Peyer's patch (tissue), 4 donors: ENCODE measurements at places on chromosomes 6 and 20. TPM values are rescaled to one million over a fixed set of nuclear protein-coding genes. Genes with fewer than 3 reads are reported as not detected.

Gene AK9
- 8.1 TPM for total RNA-seq

Gene POPDC3
- not detected for total RNA-seq

Gene RIPPLY2
- total RNA-seq: not detected

Gene NKX2-2
- total RNA-seq: 3.9 TPM

Gene KCNQ2
- not detected for total RNA-seq

Gene PGC
- total RNA-seq: not detected

Gene KHDC1L
- total RNA-seq: not detected

Gene ASIP
- total RNA-seq: not detected

Gene LAMA2
- total RNA-seq: 47.5 TPM

Gene VIP
- 13.2 TPM for total RNA-seq
